ENCODE measurements at places on chromosomes 6 and 20.

GRCh38 chr6:99011151-99011550, 63.4 kb upstream of the FBXL4 start:
- DNase-seq, result no peak

- no peak for DNase-seq
These were observed 82.2 kb upstream of the PAX1 start for GRCh38 chr20:21623074-21623780.

DNA sequence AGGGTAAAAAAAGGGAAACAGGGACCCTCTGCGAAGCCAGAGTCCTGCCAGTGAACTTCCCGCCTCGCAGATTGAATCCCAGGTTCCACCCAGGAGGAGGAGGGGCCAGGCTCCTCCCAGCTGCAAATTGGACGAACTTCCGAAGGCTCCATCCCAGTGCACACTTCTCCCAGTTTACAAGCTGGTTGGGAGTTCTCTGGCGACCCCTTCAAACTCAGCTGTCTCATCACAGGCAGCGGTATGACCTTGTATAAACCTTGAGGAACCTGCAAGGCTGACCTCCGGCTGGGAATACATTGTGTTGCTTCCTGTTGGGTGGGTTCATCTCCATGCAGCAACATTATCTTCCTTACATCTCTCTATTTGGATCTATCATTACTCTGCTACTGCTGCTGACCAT, 962.7 kb downstream of the GRIK2 start:
- no peak for DNase-seq

DNA sequence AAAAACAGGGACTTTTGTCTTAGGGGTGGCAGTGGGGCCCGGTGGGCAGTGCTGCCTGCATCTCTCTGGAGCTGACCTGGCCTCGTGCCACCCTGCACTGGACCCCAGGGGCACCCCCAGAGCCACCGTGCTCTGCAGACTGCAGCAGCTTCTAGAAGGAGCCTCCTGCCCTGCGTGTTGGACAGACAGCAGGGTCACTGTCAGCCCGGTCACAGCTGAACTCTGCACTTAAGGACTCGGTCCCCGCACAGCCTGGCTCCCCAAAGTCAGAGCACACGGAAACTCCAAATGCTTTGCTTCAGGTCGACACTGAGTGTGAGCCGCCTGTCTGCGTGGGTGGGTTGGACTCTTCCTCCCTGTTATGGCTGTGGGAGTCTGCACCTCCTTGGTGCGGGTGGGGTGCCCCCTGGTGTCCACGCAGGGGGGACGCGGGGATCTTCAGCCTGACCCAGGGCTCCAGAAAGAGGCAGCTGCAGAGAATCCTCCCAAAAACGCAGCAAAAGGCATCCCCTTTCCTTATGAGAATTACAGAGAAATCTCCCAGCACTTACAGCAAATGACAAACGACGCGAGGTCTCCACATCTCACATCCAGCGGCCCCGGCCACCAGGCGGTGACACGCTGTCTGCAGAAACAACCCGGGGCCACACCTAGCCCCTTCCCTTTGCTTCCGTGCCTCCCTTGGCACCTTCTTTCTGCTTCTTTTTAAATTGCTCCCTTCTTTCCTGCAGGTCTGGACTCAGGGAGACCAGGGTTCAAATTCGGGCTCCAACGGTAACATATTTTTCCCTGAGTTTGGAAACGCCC, 36.3 kb upstream of the DACT2 start:
- peak; percentile 74 for DNase-seq

DNA sequence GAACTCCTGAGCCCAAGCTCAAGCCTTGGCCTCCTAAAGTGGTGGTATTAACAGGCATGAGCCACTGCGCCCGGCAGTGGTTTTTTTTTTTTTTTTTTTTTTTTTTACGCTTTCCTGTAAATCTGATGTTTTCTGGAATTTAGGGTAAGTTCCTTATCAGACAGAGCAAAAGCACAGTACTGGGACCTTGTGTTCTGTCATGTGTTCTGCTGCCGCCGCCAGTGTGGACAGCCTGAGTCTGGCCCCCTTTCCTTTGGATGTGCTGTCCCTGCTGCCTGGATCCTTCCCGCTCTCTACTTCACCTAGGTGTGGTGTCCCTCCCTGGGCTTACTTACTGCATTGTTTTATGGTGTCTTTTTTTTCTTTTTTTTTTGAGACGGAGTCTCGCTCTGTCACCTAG, 11.7 kb downstream of the DNMT3B start:
- no peak for DNase-seq

DNA sequence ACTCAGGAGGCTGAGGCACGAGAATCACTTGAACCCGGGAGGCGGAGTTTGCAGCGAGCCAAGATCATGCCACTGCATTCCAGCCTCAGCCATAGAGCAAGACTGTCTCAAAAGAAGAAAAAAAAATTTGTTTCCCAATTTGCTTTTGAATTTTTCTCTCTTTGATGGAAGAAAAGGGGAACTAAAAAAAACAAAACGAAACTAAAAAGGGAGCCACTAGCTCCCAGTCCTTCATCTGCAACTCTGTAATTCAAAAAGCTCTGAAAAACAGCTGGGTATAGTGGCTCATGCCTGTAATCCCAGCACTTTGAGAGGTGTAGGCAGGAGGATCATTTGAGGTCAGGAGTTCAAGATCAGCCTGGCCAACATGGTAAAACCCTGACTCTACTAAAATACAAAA, 9.5 kb downstream of the OVOL2 start:
- DNase-seq, result no peak

GRCh38 chr6:138571181-138571580, 71.9 kb upstream of the NHSL1 start:
- DNase-seq, result no peak

DNA sequence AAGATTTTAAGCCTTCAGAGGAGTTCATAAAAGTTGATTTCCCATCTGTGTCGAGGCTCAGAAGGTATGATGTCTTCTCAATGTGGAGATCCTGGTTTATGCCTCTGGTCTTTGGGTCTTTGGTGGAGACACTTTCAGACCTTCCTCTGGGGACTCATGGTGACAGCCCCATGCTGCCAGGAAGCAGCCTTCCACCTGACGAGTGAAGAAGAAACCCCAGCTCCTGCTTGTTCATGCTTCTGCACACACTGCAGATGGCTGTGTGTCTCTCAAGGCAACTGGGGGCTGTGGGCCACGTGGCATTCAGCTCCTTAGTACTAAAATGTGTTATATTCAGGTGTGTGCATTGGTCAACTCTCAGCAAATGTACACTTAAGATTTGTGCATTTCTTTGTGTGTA, 4.9 kb upstream of the SCP2D1 start:
- DNase-seq, result no peak

Measured in left cardiac atrium (tissue), 4 donors.